ENCODE measurements at places on chromosomes 4 and X.

DNA sequence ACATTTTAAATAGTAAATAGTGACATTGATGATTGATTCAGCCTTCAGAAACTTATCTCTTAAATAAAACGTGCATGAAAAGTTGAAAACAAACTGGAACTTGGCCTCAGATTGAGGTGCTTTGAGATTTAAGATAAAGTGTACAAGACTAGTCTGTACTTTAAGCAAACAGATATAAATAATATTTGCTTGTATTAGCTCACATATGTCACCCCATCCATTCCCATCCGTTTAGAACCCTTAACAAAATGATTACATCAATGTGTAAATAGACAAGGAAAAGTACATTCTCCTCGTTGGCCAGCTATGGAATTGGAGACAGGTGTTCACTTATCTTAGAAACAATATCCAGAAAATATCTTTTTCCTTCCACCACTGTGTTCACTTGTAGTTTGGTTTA, 130.8 kb downstream of the BANK1 start:
- DNase-seq: no peak

GRCh38 chr4:121819216-121819965, 4.3 kb downstream of the CCNA2 start:
- DNase-seq: no peak

DNA sequence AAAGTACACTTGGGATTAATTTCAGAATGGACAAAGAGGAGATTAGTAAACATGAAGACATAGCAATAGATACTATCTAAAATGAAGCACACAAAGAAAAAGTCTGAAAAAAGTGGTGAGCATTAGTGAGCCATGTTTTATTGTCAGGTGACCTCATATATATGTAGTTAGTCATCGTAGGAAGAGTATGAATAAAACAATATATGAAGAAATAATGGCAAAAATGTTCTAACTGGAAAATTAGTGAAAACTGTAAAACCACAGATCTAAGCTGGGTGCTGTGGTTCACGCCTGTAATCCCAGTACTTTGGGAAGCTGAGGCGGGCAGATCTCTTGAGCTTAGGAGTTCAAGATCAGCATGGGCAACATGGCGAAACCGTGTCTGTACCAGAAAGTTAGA, 67.9 kb downstream of the RBPJ start:
- no peak for DNase-seq

DNA sequence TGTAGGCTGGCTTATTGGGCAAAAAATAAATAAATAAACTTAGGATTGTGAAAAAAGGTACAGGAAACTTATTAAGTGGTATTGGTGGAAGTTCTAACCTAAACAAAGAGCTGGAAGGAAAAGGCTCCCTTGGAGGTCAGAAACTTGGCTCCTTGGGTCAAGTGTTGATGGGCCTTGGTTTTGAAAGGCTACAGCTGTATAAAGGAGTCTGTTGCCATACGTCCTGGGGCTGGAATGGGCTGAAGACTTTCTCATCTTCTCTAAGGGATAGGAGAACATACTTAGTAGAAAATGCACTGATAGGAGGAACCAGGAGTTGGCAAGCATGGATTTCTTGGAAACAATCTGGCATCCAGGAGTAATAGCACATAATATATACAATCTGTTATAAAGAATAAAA, 56.6 kb downstream of the PDLIM5 start:
- DNase-seq: no peak
